ENCODE measurements at places on chromosomes 16 and 17.
A peak's percentile ranks its signal among the peaks of the same experiment; 100 is the strongest.

GRCh38 chr17:78719630-78720298 lies 62.3 kb downstream of the CYTH1 start:
- DNase-seq, result no peak

- DNase-seq, result peak; percentile 42
Measured at GRCh38 chr16:61814726-61815347, 221.4 kb downstream of the CDH8 start.

GRCh38 chr17:47907932-47908562 lies 12.0 kb downstream of the SP2 start:
- DNase-seq, result no peak

DNA sequence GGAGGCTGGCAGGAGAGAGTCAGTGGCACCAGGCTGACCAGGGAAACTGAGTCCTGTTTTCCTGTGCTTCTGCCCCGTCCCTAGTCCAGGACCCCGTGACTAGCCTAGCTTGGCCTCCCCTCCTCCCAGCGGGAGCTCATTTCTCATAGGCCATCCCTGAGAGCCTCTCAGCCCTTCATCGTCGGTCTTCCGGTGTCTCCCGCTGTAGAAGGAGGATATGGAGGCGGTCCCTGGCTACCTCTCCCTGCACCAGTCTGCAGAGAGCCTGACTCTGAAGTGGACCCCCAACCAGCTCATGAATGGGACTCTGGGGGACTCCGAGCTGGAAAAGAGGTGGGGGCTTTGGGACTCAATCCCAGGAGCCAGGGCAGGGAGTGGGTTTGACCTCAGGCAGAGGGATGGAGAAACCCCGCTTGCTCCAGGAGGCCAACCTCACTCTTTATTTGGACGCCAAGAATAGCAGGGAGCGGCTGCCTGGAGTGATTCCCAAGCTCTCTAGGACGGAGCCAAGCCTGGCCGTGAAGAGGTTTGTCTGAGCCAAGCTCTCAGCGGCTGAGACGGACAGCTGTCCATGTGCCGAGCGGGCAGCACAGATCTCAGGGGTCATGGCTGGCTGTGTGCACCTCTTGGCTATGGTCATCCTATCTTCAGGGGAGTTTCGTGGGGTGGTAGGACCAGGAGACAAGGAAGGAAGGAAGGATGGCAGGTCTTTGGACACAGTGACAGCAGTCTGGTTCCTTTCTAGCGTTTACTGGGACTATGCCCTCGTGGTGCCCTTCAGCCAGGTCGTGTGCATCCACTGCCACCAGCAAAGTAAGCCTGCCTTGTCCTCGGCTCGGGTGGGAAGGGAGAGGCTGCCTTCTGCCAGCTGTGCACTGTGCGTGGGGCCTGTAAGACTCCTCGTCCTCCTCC lies 26.8 kb downstream of the SGSM2 start:
- no peak for DNase-seq

DNA sequence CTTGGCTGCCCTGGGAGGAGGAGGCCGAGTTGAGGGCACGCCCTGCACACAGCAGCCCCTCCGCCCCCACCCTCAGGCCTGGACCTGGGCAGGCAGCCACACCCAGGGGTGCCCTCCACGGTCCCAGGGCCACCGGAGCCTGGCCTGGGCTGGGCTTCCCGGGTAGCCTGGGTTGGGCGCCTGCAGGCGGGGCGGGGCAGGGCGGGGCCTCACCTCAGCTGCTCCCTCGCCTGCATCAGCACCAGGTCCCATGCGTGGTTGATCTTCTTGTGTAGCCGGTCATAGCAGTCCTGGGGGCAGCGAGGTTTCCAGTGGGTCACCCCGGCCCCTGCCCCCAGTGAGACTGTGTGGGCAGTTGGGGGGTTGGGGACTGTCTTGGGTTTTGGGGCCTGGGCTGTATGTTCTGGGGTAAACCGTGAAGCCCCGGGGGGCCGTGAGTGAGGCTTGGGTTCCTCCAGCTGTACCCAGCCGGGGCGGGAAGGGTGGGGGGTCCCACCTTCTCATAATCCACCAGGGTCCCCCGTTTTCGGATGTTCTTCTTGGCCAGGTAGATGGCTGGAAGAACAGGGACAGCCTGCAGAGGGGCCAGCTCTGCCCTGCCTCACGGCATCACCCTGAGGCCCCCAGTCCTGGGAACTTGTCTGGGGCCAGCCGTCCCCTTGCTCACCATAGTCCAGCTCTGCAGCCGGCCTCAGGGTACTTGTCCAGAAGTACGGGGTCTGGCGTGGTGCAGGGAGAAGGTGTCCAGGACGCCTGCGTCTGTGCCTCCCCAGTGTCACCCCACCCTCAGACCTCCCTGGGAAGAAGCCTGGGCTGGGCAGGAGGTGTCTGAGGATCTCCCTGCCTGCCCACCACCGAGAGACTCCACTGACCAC lies 2.0 kb downstream of the RGS11 start:
- no peak for DNase-seq

GRCh38 chr17:1496869-1497268 lies 4.4 kb upstream of the MYO1C start:
- no peak for DNase-seq

GRCh38 chr17:17877529-17878358 lies 41.0 kb upstream of the SREBF1 start:
- peak; percentile 73 for DNase-seq

DNA sequence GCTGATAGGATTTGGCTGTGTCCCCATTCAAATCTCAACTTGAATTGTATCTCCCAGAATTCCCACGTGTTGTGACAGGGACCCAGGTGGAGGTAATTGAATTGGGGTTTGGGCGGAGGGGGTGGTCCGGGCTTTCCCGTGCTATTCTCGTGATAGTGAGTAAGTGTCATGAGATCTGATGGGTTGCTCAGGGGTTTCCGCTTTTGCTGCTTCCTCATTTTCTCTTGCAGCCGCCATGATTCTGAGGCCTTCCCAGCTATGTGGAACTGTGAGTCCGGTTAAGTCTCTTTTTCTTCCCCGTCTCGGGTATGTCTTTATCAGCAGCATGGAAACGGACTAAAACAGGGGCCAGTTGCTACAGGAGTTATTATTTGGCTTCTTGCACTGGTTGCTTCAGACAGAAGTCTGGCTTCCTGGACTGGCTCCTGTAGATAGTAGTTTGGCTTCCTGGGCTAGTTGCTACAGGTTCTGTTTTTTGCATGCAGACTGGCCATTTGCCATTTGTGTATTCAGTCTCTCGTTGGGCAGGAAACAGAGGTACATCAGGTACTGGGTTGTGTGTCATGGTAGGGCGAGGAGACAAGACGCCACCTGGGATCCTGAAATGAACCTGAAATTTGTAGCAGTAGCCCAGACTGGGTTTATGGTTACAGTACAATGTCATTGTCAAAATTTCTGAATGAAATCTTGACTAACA lies 32.6 kb downstream of the CNTNAP4 start:
- DNase-seq, result no peak

DNA sequence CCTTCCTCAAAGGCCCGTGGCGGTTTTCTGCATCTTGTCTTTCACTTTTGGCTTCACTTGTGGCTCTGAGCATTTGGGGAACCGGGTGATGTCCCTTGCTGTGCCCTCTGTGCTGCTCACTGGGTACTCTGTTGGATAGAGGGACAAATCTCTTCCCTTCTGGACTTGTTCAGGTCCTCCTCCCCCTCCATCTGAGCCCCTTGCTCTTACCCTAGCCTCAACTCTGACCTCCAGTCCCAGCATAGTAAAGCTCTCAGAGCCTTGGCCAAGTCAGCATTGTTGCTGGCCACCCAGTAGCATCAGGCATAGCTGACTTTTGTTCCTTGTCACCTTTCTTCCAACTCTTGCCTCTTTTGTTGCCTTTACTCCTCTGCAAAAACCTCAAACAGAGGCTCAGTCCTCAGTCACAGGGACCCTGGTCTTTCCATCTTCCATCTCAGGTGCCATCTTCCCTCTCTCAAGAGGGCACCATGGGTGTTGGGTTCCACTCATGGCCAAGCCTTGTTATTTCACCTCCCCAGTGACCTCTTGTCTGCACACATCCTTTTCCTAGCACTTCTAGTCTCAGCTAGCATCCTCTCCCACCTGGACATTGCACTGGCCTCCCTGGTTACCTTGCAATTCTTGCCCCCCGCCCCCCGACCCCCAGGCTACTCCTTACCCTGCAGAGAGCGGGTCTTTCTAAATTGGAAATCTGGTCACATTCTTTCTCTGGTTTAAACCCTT lies 393 bp upstream of the PSMB10 start:
- DNase-seq, result no peak

DNA sequence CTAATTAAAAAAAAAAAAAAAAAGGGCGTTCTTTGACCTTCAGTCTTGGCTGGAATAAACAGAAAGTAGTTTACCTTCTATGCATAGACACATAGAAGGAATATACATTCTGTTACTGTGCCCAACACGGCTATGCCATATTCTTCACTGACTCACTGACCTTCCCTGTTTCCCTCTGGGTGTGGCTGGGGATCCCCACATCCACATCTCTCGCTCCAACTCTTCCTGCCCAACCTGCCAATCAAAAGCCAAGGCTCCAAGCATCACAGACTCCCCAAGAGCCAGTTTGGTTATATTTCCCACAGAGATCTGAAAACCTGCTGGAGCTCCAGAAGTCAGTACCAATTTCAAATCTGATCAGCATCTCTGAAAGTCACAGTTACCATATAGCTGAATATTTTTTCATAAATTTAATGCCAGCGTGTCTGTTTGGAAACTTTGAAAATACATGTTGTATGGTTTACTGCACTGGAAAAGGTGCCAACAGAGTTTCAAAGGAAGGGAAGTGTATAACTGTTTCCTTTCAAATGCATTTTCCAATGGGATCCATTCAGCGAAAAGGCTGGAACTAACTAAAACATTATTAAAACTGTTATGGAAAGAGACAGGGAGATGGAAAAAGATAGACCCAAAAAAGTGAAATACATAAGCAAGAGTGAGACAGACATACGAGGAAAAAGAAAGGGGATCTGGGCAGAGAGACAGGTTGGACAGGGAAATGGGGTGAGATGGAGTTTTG lies 91.8 kb downstream of the SMG6 start:
- no peak for DNase-seq

DNA sequence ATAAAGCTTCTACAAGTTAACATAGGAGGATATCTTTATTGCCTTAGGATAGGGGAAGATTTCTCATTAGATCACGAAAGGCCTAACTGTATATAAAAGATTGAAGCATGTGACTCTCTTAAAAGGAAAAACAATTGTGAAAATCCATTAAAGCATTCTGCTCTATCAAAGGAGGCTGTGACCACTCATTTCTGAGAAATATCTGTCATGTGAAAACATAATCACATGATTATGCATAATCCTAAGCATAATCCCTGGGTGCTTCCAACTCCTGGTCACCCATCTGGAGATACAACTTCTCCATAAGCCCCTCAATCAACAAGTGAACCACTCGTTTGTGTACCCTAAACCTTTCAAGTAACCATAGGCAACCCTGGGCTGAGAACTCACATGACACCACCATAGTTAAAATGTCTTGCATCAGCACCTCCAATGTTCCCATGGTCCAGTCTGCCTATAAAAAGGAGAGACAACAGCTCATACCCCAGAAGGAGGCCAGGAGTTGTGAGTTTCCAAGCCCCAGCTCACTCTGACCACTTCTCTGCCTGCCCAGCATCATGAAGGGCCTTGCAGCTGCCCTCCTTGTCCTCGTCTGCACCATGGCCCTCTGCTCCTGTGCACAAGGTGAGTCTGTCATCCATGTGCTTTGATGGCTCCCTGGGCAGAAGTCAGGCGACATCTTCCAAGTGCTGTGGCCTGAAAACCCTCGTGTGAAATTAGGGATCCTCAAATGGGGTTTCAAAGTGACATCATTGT lies at the start of gene CCL18:
TSS of gene CCL18 (plus strand) at position 487 of the 756 bp plus-strand sequence. CDS start at position 558, 71 bp downstream.
- DNase-seq, result no peak

GRCh38 chr17:9643611-9644010 lies 1.7 kb upstream of the USP43 start:
- DNase-seq, result peak; percentile 58

DNA sequence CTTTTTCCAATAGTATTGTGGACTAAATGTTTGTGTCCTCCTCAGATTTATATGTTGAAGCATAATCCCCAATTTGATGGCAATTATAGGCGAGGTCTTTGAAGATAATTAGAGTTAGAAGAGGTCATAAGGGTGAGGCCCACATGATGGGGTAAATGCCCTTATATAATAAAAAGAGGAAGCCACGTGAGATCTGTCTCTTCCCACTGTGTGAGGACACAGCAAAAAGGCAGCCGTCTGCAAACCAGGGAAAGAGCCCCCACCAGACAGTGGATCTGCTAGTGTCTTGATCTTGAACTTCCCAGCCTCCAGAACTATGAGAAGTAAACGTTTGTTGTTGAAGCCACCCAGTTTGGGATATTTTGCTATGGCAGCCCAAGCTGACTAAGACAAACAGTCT lies 76.0 kb downstream of the LYRM1 start:
- DNase-seq, result no peak

DNA sequence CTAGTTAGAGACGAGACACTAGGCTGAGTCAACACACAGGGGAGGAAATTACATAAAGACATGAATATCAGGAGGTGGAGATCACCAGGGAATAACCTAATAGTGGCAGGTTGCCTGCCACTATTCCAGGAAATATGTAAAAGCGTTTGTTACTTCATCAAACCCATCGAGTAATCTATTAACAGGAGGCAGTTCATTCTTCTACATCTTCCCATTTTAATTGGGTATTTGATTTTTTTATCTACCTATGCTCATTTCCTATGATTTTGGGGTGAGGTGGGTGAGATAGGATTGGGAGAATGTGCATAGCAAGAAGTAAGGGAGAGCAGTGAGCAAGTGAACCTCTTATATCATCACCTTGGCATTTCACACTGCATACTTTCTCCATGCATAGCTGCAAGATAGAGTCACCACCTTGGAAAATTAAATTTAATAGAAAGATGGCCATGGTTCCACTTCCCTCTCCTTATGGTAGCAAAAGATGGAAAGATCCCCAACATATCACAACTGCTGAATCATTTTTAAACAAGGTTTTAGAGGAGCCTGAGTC lies 312.2 kb downstream of the TMEM114 start:
- DNase-seq, result no peak

GRCh38 chr16:85857406-85857805 lies 41.6 kb upstream of the IRF8 start:
- DNase-seq, result no peak

DNA sequence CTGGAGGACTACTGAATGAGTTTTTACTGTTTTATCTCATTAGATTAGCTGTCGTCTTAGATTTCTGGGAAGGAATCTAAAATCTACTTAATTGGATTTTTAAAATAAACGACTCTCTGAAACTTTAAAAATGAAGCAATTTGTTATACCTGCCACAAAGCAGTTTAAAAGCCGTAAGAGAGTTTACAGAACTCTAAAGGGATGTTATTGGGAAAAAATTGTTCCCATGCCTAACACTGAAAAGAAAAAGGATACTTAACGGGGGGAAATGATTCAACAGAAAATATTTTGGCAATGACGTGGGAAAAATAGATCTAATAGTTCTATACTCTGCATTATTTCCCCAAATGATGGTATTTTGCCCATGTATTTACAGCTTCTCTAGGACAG lies 27.0 kb downstream of the ARHGAP17 start:
- peak; percentile 36 for DNase-seq

GRCh38 chr16:47999595-47999994 lies 156.2 kb downstream of the ABCC12 start:
- no peak for DNase-seq

- DNase-seq, result peak; percentile 17
Measured at GRCh38 chr17:4777969-4778760, 6.5 kb downstream of the TM4SF5 start.

- DNase-seq, result no peak
Measured at GRCh38 chr17:3636908-3637373, 381 bp downstream of the CTNS start.

- no peak for DNase-seq
Measured at GRCh38 chr17:82926081-82926480, 86.3 kb upstream of the ZNF750 start.
